ENCODE measurements at places on chromosomes 6 and 20. TPM values are rescaled to one million over a fixed set of nuclear protein-coding genes. Genes with fewer than 3 reads are reported as not detected.
A peak's percentile ranks its signal among the peaks of the same experiment; 100 is the strongest.

Gene STMN3
- 107 TPM for total RNA-seq

DNA sequence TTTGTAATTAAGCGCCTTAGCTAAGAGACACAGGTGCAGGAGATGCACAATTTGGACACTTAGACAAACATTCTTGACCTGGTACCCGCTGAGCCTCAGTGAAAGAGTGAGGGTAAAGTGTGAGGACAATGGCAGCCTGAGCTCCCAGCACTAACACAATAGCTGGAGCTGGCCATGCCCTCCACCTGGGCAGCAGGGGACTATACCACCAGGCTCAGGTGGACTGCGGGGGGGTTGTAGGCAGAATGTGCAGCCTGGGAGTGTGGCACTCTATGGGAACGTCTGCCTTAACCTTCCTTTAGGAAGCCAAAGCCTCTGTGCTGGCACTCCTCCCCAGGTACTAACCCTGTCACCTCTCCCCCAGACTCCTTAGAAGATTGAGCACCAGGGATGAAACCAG is 23.6 kb downstream of the PRKN start:
- no peak for DNase-seq

Gene DST
- total RNA-seq = 9.4 TPM

Gene CFAP206
- not detected for total RNA-seq

- DNase-seq = no peak
Observed at GRCh38 chr20:1267809-1268374, 1.8 kb downstream of the SNPH start.

DNA sequence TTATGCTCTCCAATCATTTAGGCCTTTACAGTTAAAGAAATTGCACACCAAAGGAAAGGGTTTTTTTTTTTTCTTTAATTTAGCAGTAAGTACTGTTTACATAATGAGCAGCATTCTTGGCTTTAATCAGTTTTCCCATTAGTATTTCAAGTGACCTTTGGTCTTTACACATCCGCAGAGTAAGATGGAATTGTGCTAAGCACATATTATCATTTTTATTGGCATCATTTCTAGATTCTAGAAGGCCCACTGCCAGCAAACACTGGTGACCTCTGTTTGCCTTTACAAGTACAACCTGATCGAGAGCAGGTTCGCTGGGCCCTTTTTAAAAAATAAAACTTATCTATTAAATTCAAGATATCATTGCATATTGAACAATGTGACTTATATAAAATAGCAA is 104.3 kb downstream of the ADGRG6 start:
- no peak for DNase-seq

Gene GSTA2
- not detected for total RNA-seq

Gene MRPL14
- 22.3 TPM for total RNA-seq

Gene IL17F
- not detected for total RNA-seq

DNA sequence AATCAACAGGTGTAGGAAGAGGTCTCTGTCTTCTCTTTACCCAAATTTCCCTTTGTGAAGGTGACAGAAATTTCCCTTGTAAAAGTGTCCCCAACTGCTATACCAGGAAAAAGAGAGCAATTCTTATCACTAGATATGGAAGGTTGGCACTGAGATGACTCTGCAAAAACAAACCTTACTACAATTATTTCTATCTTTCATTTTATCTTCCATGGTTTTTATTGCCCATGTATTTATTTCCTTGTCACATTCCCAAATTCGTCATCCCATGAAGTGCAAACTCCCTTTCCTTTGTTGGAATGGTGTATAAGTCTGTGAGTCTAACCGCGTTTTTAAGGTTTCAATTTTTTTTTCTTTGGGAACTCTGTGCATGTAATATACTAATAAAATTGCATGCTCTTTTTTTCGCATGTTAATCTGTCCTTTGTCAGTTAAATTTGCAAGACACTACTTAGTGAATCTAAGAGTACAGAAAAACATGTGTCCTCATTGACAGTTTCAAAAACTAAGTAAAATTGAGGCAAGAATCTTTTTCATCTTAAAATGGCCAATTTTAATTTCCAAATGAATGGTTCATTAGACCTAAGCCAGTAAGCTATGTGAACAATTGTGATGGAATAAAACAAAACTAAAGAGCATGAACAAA is 35.4 kb upstream of the HFE start:
- DNase-seq = no peak

DNA sequence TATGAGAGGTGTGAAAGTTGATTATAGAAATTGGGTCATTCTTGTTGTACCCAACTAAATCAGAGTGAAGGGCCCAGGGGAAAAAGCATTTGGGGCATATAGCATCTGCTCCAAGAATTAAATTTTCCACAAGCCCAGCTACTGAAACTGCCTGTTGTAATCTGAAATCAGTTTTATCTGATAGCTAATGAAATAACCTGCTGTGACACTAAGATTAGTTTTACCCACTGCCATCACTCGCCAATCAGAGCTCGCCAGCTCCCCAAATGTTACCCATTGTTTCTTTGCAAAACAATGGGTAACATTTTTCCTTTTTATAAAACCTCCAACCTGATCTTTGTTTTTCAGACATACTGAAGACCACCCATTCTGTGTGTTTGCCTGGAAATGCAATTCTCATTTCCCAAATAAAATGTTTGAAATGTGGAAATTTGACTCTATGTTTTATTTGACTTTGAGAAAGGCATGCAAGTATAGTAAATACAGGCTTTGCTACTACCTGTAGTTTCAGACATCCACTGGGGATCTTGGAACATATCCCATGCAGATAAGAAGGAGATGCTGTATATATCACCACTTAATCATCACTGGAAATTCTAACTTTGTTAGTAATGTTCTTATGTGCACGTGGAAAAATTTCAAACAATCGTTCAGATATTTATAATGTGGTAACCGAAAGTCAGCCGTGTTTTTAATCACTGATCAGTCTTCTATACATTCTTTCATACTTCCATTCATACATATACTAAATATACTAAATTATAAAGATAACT is 6.3 kb upstream of the AHI1 start:
- DNase-seq = no peak

DNA sequence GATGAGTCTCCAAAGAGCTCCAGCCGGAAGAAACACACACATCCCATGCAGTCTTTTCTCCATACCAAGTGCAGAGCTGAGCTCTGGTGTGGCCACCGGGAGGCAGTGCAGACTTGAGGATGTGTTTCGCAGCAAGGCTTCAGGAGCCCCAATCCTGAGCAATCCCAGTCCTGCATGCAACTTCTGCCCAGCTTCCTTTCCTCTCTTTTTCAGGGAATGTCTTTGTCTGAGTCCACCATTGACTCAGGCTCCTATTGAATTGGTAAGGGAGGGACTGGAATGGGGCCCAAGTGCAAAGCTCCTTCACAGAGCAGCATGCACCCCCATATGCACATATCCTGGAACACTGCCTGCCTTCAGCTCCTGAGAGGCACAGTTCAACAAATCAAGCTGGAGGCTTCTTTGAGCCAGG is 50.5 kb upstream of the ASIP start:
- DNase-seq = peak; percentile 51

- no peak for DNase-seq
Observed at GRCh38 chr6:72250664-72251063, 364.3 kb downstream of the RIMS1 start.

- DNase-seq = no peak
Observed at GRCh38 chr20:20083807-20084206, 31.5 kb downstream of the CFAP61 start.

Gene UCKL1
- 45.7 TPM for total RNA-seq

Gene SRSF12
- total RNA-seq = not detected

Gene LY6G6D
- not detected for total RNA-seq
